Spleen (tissue), 13 donors: ENCODE measurements at places on chromosomes 2 and 18. TPM values are rescaled to one million over a fixed set of nuclear protein-coding genes. Genes with fewer than 3 reads are reported as not detected.
A peak's percentile ranks its signal among the peaks of the same experiment; 100 is the strongest.

- no peaks in the 10 kb centered on the region for H3K36me3 ChIP-seq
- H3K4me3 ChIP-seq, result no peak overlapping the region
- H3K27ac ChIP-seq, result no peak overlapping the region
- H3K27me3 ChIP-seq, result no peaks in the 10 kb centered on the region
Observed at GRCh38 chr2:184879671-184880070, 281.3 kb downstream of the ZNF804A start.

- no peak overlapping the region for H3K4me3 ChIP-seq
- no peak for DNase-seq
- H3K4me1 ChIP-seq, result peaks cover 48% of the 10 kb centered on the region
- no peaks in the 10 kb centered on the region for H3K27me3 ChIP-seq
- no peak overlapping the region for H3K27ac ChIP-seq
Observed at GRCh38 chr2:26000561-26001082, 18.3 kb upstream of the KIF3C start.

DNA sequence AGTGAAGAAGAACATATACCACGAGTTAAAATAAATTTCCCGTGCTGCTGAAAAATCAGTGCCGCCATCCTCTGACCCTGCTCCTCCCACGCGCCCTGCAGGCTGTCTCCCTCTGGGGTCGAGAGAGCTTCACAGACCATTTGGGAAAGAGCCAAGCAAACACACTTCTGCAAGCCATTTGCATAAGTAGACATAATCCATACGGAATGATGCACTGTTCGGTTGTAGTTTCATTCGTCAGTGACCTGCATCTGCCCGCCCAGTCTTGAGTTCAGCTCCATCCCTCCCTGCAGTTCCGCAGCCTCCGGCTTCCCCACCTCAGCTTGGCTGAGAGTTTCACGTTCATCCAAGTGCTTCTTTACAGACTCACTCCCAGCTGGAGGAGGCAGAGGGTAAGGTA, 69.6 kb downstream of the TRAPPC12 start:
- no peaks in the 10 kb centered on the region for H3K27me3 ChIP-seq
- DNase-seq, result no peak
- H3K4me3 ChIP-seq, result no peak overlapping the region
- no peaks in the 10 kb centered on the region for H3K4me1 ChIP-seq
- H3K36me3 ChIP-seq, result peaks cover 98% of the 10 kb centered on the region

- no peaks in the 10 kb centered on the region for H3K27me3 ChIP-seq
- H3K4me3 ChIP-seq, result peak overlapping the region; percentile 76
- peak overlapping the region; percentile 76 for H3K27ac ChIP-seq
- peaks cover 67% of the 10 kb centered on the region for H3K4me1 ChIP-seq
- H3K36me3 ChIP-seq, result no peaks in the 10 kb centered on the region
Observed at GRCh38 chr18:13217971-13218367, 591 bp upstream of the LDLRAD4 start.

- no peak overlapping the region for H3K4me3 ChIP-seq
- no peaks in the 10 kb centered on the region for H3K27me3 ChIP-seq
- H3K36me3 ChIP-seq, result no peaks in the 10 kb centered on the region
Observed at GRCh38 chr2:211413746-211414145, 857.3 kb downstream of the CPS1 start.

DNA sequence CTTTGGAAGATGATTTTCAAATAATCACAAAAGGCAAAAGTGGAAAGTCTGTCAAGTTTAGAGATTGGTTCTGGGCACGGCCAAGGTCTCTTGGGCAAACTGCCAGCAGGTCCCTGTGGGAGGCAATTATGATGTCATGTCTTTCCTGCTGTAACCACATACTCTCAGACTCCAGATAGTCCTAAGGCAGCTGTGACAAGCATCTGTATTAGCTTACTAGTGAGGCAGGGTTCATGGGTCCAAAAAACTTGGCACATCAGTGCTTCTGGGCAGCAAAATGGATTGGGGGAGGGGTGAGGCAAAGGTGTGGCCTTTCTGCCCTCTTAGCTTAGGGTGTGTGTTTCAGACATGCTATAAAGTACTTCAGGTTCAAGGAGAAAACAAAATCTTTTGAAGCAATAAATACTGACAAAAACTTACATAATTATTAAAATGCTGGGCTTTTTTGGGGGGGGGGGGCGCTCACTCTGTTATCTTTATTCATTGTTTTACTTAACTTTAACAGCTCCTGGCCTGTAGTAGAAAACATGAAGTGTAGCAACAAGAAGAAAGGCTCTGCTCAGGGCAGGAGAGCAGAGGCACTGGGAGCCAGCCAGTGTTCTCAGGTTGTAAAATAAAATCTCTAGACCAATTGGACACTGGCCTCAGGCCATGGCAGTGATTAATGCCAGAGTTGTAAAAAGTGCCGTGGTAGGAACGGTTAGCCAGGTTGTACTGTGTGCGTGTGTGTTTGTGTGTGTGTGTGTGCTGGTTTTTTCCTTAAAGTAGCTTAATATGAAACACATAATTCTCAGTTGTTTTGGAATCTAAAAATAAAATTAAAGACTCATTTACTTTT, 14.3 kb upstream of the TANC1 start:
- H3K27ac ChIP-seq, result no peak overlapping the region
- H3K36me3 ChIP-seq, result no peaks in the 10 kb centered on the region
- peaks cover 6% of the 10 kb centered on the region for H3K27me3 ChIP-seq
- H3K4me3 ChIP-seq, result no peak overlapping the region
- H3K4me1 ChIP-seq, result no peaks in the 10 kb centered on the region
- DNase-seq, result no peak

DNA sequence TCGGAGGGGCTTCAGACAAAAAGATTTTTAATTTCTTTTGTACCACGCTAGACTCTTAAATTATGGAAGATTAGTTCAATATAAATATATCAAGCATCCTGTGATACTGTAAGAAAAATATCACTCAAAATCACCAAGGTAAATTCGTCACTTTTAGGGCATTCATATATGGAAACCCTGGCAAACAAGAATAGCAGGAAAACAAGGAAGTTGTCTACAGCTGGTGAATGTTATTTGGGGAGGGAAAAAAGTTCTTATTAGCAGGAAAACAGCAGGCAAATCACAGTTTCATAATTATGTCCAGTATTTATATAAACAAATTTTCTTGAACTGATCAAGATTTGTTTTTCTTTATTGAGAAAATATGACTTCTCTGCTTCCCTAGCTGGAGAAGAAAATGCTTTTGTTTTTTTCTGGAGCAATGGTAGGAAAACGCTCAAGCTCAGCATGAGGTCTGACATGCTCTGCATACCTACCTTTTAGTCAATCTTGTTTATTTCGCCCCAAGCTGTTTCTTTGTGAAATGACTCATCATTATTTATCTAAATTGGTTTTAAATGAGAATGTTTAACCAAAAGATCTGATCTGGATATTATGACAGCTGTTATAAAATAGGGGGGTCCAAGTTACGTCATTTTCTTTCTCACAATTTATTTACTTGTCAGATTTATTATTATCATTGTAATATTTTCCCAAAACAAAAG, 14.7 kb downstream of the LINC00305 start:
- H3K27ac ChIP-seq, result no peak overlapping the region
- no peak overlapping the region for H3K4me3 ChIP-seq
- no peak for DNase-seq
- no peaks in the 10 kb centered on the region for H3K27me3 ChIP-seq

DNA sequence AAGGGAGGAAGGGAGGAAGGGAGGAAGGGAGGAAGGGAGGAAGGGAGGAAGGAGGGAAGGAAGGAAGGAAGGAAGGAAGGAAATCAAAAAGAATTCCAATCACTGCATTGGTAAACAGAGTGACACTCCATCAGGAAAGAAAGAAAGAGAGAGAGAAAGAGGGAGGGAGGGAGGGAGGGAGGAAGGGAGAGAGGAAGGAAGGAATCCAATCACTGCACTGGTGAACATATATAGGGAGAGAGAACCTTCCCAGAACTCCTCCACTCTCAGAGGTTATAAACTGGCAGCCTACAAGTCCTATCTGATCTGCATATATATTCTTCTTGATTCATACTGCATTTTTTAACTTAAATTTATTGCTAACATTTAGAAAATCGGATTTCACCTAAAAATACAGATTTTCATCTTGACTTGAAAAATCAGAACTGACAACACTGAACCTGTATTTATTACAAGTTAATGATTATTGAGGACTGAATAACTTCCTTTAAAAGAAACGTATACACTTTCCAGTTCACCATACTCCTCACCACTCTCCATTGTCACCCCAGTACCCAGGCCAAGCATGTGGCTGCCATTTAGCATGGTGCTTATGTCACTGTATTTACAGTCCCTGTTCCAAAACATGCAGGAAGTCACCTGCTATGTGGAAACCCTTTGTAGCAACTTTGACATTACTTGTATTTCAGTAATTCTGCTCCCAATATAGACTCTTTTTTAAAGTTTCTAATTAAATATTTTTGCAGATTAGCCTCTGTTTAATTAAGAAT, 83.5 kb downstream of the ANTXR1 start:
- no peak for DNase-seq
- H3K4me1 ChIP-seq, result no peaks in the 10 kb centered on the region

GRCh38 chr2:222780051-222780450, 80.8 kb upstream of the ACSL3 start:
- no peaks in the 10 kb centered on the region for H3K4me1 ChIP-seq
- no peak for DNase-seq
- no peaks in the 10 kb centered on the region for H3K36me3 ChIP-seq
- H3K27me3 ChIP-seq, result no peaks in the 10 kb centered on the region
- no peak overlapping the region for H3K27ac ChIP-seq

DNA sequence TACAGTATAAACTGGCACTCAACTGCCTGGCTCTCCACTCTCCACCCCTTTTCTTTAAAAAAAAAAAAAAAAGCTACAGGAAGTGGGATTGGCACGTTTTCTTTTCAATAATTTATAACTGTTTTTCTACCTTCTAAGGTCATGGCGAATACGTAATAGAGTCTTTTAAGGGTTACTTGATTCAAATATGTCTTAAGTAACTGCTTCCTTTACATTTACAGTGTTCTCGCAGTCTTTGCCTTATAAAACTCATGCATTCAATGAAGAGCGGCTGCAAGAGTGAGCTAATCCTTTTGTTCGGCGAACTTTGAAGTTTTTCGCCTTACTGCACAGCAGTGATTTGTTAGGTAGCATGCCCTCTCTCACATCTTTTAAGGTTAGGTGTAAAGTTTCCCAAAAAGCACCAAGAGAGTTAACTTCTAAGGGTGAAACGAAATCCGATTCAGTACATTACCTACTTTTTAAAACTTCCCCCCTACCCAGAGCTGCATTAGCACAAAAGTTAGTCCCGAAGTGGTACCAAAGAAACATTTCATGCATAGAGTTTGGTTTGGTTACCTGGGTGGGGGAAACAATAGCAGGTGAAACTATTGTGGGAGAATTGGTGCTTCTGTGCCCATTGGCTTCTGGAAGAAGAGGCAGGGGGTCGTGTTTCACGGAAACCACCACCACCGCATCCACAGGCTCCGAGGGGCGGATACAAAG, 2.0 kb downstream of the KCTD1 start:
- no peak overlapping the region for H3K27ac ChIP-seq
- H3K4me1 ChIP-seq, result peaks cover 39% of the 10 kb centered on the region
- DNase-seq, result no peak
- peaks cover 46% of the 10 kb centered on the region for H3K27me3 ChIP-seq
- H3K4me3 ChIP-seq, result peak overlapping the region; percentile 90

- no peaks in the 10 kb centered on the region for H3K27me3 ChIP-seq
- H3K4me1 ChIP-seq, result no peaks in the 10 kb centered on the region
- no peaks in the 10 kb centered on the region for H3K36me3 ChIP-seq
- DNase-seq, result no peak
Observed at GRCh38 chr2:196086517-196087368, 18.1 kb upstream of the DNAH7 start.

DNA sequence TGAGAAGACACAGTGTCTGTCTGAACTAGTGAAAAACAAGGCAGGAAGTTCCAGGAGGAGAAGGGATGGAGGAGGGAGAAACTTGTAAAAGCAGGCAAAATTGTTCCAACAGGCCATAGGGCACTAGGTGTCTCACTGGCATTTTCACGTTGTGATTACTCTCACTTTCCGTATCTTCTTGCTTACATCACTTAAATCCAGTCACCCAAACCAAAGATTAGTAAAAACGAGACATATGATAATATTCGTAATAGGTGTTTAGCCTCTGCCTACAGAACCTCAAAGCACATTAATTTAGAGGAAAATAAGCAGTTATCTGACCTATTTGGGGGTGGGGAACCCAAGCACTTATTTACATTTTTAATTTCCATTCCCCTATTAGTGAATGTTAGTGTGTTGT, 78.3 kb downstream of the POU3F3 start:
- no peaks in the 10 kb centered on the region for H3K36me3 ChIP-seq
- no peak overlapping the region for H3K4me3 ChIP-seq
- no peaks in the 10 kb centered on the region for H3K4me1 ChIP-seq
- H3K27ac ChIP-seq, result no peak overlapping the region
- no peaks in the 10 kb centered on the region for H3K27me3 ChIP-seq

GRCh38 chr2:239554766-239555570, 154.1 kb upstream of the HDAC4 start:
- no peak overlapping the region for H3K27ac ChIP-seq
- no peaks in the 10 kb centered on the region for H3K36me3 ChIP-seq
- no peaks in the 10 kb centered on the region for H3K27me3 ChIP-seq
- peak; percentile 47 for DNase-seq

DNA sequence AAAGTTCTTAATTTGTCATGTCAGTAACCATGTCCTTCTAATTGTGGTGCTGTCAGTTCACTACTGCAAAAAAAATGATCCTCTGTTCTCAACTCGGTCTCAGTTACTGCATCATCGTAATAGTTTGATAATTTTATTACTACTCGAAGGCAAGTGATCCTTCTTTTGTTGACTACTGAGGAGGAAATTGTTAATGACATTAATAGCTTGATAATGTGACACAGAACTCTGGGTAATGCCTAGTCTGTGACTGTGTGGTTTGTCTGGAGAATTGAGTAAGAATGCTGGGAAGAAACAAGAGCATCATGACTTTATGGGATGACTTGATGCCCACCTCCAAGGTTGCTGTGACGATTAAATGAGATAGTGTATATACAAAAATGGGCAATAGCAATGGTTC, 267.2 kb downstream of the LRRTM1 start:
- no peak overlapping the region for H3K27ac ChIP-seq
- no peak for DNase-seq
- H3K4me1 ChIP-seq, result no peaks in the 10 kb centered on the region
- H3K27me3 ChIP-seq, result no peaks in the 10 kb centered on the region
- no peaks in the 10 kb centered on the region for H3K36me3 ChIP-seq

Gene GCG
- not detected for total RNA-seq

Gene KCNF1
- total RNA-seq, result 1.2 TPM

Gene PHOSPHO2
- total RNA-seq, result 4.4 TPM

Gene SCN7A
- total RNA-seq, result 10.6 TPM

Gene ANKRD12
- 100 TPM for total RNA-seq

Gene RETSAT
- total RNA-seq, result 18.8 TPM

Gene MAP2
- 3.3 TPM for total RNA-seq

Gene REG3G
- not detected for total RNA-seq
